ENCODE measurements at places on chromosomes 2 and 18.

DNA sequence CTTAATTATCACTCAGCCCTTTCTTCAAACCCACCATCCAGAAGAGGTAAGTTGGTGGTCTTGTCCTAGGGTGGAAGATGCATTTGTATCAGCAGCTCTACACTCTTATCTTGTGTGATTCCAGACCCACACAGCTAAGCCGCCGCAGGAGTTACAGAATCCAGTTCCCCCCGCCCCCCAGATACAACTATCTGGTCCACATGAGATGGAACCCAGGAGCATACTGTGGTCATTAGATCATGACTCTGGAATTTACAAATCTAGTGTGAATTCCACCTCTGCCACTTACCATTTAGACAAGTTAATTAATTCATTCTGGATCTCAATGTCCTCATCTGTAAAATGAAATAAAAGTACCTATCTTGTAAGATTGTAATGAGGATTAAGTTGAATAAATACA is 486.4 kb downstream of the BCL11A start:
- DNase-seq: no peak

GRCh38 chr2:33897741-33898140 is 298.6 kb upstream of the FAM98A start:
- no peak for DNase-seq

GRCh38 chr18:14965553-14965952 is 217.6 kb downstream of the ANKRD30B start:
- DNase-seq: no peak

DNA sequence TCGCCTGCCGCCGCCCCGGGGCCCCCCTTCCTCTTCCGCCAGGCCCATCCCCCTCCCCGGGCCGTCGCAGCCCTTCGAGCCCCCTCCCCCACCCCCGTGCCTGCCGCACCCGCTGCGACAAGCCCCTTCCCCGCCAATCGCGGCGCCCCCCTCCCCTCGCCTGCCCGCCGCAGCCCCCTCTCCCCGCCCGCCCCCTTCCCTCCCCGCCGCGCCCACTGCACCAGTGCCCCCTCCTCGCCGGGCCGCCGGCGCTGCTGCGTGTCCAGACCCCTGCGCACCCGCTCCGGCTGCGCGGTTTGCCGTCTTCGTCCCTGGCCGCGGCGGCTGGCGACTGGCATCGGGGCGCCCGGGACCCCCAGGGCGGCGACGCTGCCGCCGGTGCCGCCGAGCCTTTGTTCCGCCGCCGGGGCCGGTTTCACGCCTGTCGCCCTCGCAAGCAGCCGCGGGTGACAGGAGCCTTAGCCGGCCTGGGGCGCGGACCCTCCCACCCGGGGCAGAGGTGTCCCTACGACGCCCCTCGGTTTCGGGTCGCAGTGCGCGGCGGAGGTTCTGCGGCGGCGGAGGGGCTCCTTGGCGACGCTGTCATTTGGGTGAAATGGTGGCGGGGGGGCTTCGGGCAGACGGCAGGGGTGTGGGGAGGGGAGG is 18.1 kb downstream of the GPC1 start:
- no peak for DNase-seq

GRCh38 chr2:10080536-10081304 is 509 bp upstream of the CYS1 start:
- DNase-seq: peak; percentile 30

DNA sequence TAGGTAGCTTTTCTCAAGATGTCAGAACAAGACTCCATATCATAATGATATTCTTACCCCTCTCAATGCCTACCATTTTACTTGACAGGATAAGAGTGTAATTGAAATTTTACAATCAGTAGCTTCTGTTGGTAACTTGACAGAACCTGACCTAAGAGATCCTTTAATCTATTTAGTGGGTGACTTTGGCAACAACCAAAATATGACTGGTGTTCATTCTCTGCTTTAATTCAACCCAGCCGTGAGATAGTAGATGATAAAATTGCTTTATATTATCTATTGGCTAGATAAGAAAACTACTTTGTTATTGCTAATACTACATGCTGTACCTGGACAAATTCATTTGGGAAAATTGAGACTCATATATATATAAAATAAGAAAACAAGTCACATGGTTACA is 770.2 kb upstream of the NXPH2 start:
- no peak for DNase-seq

- no peak for DNase-seq
Measured at GRCh38 chr2:103152556-103152955, 390.7 kb downstream of the TMEM182 start.

- no peak for DNase-seq
Measured at GRCh38 chr2:236085211-236085610, 83.0 kb downstream of the GBX2 start.

- no peak for DNase-seq
Measured at GRCh38 chr2:228728961-228729360, 542.1 kb downstream of the PID1 start.
